Substantia nigra (tissue), 51 donors: ENCODE measurements at places on chromosomes 7 and 10.

- no peak for DNase-seq
Observed at GRCh38 chr7:107161415-107161814, 7.4 kb upstream of the HBP1 start.

- DNase-seq = no peak
Observed at GRCh38 chr10:114899982-114900381, 38.0 kb upstream of the TRUB1 start.

GRCh38 chr10:69571618-69572158 is 1.5 kb downstream of the NEUROG3 start:
- no peak for DNase-seq

GRCh38 chr7:22876986-22877729 is 54.5 kb upstream of the TOMM7 start:
- DNase-seq = no peak

GRCh38 chr7:5094641-5095040 is 49.0 kb downstream of the RBAK start:
- DNase-seq = no peak

DNA sequence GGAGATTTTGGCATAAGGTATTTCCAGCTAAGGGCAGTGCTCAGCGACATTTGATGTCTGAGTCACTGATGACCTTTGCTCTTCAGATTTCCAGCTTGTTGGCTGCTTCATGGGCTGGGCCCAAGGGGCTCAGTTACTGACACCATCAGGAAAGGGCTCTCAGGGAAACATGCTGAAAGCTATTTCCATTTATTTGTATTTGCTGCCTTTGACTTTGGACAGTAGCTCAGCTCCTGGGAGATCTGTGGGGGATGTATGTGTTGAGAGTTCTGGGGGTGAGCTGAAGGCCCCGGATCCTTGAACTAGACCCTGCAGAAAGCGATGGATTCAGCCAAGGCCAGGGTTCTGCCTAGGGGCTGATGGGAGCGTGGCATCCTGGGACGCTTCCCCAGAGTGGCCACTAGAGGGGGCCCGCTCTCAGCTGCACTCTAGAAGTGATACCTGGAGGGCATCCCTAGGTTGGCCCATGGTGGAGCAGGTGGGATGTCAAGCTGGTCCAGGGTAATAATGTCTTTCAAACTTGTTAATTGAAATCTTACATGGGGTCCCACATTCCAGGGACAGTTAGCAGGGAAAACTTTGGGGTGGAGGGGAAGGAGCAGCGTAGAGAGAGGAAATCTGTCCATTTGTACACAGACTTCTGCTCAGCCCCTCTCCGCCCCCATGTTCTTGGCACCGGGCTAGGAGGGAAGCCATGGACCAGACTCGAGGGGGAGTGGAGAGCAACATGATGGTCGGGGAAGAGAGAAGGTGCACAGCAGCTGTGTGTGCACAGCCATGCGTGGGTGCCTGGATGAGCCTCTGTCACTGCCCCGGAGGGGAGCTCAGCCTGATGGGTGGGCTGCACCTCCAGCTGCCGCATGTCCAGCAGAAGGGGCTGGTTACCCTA is 3.0 kb upstream of the BTBD16 start:
- peak; percentile 14 for DNase-seq

DNA sequence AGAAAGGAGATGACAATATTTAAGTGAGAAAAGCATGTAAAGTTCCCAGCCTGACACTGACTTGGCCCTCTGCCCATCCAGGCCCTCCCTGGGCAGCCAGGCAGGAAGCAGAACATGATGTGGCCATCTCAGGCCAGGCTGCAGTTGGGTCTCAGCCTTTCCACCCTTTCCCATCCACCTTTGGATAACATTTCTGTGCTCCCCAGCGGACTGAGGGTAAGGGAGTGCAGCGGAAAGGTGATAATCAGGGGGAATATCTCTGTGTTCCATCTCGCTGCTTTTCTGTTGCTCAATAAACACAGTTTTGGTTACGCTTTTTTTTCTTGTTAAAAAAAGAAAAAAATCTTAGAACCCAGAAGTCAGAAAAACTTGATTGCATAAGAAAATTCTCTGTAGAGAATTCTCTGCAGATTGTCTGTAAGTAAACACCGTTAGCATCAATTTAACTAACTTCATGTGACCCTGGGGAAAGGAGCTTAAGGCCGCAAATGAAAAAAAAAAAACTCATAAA is 37.2 kb upstream of the TARP start:
- peak; percentile 8 for DNase-seq

- DNase-seq = no peak
Observed at GRCh38 chr7:10706875-10707493, 266.7 kb upstream of the PHF14 start.

GRCh38 chr7:70572571-70572970 is 559.4 kb upstream of the GALNT17 start:
- DNase-seq = no peak

GRCh38 chr7:150756858-150757257 is 19.6 kb downstream of the GIMAP5 start:
- no peak for DNase-seq

DNA sequence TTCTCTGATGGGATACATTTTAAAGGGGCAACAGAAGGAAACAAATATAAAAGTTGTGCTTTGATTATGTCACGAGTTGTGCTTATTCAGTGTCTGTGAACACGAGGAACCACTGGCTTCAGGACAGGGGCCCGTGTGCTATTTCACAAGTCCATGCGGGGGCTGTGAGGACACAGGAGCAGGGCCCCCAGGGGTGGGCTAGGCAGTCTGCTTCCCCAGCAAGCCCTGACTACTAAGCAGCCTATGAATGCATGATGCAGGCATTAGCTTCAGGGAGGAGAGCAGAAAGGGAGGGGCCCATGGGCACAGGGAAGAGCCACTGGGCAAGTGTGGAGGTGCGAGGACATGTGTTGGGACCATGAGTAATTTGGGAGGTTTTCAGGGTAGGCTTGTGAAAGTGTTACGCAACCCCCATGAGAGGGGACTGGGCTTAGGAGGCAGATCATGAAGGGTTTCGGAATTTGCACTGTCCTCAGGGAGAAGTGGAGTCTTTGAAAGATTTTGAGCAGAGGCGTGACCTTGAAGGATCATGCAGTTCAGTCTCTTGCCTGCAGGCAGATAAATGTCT is 424.9 kb downstream of the CALN1 start:
- no peak for DNase-seq

- no peak for DNase-seq
Observed at GRCh38 chr7:539731-540411, 20.2 kb upstream of the PDGFA start.

- DNase-seq = no peak
Observed at GRCh38 chr10:16119445-16119844, 259.1 kb upstream of the MINDY3 start.

DNA sequence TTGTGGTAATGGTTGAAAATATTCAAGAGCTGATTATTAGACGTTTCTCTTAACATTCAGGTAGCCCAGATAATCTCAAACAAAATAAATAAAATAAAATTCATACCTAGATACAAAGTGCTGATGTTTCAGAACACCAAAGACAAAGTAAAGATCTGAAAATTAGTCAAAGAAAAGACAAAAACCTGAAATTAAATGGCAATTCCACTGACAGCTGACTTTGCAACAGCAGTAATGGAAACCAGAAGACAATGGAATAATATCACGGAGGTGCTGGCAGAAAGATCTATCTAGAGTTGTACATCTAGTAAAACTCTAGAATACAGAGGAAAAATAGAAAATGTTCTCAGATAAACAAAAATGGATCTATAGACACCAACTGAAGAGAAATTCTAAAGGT is 58.0 kb upstream of the IKZF1 start:
- no peak for DNase-seq

- DNase-seq = peak; percentile 96
Observed at GRCh38 chr10:71232089-71232998, 20.0 kb downstream of the UNC5B start.

DNA sequence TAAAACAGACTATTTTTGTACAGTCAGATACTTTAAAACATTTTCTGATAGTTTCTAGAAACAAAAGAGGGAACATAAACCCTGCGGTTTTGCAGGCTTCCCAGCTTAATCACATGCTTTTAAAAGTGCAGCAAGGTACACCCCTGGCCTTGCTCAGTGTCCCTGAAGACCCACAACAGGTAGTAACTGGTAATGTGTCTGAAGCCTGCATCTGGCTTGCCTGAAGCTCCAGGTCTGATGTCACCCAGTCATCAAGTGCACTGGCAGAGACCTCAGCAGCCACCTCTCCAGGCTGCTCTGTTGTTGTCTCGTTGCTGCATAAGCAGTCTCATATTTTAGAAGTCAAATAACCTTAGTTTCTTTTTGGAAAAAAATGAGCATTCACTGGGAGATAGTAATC is 376.1 kb upstream of the MTPN start:
- DNase-seq = no peak

DNA sequence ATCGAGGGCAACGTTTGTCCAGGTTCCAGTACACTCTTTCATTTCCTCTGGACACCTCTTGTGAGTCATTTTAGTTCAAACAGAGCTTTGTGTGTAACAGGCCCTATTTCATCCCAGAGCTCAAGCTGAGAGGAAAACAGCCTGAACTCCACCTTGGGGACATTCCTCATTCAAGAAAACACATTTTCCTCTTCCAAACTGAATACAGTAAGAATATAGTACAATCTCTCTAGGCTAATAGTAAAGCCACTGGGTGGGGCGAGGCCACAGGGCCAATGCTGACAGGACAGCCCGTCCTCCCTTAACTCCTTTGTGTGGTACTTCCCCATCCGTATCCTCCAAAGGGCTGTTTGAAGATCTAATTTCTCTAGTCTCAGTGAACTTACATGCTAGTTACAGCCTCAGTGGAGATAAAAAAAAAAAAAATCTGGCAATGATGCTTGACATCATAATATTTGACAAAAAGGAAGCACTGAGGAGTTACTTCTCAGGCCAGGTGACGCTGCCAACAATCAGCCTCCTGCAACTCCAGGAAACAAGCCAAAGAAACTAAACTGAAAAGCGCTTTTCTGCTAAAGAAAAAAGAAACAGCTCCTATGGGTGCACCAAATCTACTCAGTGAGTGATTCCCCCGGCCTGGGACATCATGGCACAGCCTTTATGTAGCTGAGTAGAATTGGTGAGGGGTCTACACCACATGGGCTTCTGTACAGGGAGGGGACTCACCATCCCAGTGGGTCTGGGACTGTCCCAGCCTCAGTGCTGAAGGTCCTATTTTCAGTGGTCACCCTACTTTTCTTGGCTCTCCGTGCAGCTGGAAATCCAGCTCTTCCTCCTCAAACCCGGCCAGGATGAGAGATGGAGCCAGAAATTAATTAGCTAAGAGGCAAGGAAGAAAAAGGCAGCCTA is 238.2 kb upstream of the NEBL start:
- no peak for DNase-seq

- no peak for DNase-seq
Observed at GRCh38 chr7:45347804-45348203, 190.2 kb downstream of the RAMP3 start.

GRCh38 chr10:24590697-24591457 is 132.8 kb downstream of the ARHGAP21 start:
- no peak for DNase-seq

DNA sequence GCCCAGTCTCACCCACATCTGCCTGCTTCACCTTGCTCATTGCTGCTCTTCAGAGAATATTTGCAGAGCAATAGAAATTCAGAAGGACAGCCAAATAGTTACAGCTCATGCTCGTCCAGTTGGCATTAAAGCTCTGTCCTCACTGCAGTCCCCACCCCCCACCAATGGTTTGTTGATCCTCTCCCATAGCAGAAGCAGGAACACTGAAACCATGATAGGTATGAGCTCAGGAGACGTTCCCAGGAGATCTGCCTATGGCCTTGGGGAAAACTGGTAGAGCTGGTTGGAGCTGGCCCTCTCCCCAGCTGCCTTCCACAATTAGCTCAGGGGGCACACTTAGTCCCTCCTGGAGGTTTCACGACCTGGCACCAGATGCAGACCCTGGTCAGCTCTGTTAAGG is 68.6 kb upstream of the KMT2C start:
- DNase-seq = no peak

DNA sequence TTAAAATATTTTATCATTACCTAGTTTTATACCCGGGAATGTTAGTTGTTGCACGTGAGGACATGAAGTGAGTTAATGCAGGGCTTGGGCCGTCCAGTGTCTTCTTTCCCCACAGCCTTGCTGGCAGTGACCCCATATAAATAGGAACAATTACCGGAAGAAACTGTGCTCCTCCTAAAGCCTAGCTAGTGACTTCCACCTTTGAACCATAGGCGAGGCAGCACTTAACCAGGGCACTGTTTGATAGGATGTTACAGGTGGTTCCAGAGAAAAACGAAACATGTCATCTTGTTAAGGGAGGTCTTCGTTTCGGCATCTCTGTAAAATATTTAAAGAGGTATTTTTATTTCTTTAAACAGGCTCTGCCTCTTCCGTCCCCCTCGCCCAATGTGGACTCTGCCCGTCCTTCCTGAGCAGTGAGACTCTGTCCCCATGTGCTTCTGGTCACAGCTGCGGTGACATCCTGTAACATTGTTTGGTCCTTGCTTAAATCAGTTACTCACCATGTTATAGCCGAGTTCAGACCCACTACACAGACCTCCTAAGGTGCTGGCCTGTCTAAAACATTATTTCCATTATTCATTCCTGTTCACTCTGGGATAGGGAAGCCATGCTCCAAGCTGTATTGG is 145.6 kb downstream of the MGMT start:
- no peak for DNase-seq

GRCh38 chr10:33706191-33706590 is 371.7 kb upstream of the NRP1 start:
- DNase-seq = no peak

- no peak for DNase-seq
Observed at GRCh38 chr10:118499186-118499585, 96.3 kb downstream of the PRLHR start.

DNA sequence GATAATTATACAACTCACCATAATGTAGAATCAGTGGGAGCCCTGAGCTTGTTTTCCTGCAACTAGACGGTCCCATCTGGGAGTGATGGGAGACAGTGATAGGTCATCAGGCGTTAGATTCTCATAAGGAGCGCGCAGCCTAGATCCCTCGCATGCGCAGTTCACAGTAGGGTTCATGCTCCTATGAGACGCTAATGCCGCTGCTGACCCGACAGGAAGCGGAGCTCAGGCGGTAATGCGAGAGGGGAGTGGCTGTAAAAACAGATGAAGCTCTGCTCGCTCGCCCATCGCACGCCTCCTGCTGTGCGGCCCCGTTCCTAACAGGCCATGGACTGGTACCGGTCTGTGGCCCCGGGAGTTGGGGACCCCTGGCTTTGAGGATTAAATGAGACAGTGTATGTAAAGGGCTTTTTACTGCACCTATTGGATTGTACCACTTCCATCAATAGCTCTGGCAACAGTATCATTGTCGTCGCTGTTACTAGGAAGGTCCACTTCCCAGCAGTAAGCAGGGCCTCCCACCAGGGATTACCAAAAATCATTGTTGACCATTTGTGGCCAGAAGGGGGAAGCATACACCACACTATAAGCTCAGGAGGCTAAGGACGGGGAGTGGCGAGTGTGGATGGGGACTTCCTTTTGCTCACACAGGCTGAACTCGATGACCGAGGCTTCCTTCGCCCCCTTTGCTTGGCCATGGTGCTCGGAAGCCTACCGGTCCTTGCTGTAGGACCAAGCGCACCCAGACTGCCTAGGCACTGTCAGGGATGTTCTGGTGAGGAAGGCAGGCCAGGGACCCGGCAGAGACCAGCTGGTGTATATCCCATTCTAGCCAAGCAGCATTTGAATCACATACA is 26.4 kb downstream of the AKR1B1 start:
- DNase-seq = peak; percentile 79

- peak; percentile 54 for DNase-seq
Observed at GRCh38 chr7:64463636-64464375, 99.1 kb downstream of the ZNF680 start.

- DNase-seq = no peak
Observed at GRCh38 chr10:125451319-125451718, 231.6 kb downstream of the TEX36 start.
